ENCODE measurements at places on chromosomes 7 and 10.

- no peak for DNase-seq
Measured at GRCh38 chr7:159192013-159192412, 47.3 kb upstream of the VIPR2 start.

- DNase-seq: no peak
Measured at GRCh38 chr10:57142925-57143576, 782.0 kb upstream of the ZWINT start.

DNA sequence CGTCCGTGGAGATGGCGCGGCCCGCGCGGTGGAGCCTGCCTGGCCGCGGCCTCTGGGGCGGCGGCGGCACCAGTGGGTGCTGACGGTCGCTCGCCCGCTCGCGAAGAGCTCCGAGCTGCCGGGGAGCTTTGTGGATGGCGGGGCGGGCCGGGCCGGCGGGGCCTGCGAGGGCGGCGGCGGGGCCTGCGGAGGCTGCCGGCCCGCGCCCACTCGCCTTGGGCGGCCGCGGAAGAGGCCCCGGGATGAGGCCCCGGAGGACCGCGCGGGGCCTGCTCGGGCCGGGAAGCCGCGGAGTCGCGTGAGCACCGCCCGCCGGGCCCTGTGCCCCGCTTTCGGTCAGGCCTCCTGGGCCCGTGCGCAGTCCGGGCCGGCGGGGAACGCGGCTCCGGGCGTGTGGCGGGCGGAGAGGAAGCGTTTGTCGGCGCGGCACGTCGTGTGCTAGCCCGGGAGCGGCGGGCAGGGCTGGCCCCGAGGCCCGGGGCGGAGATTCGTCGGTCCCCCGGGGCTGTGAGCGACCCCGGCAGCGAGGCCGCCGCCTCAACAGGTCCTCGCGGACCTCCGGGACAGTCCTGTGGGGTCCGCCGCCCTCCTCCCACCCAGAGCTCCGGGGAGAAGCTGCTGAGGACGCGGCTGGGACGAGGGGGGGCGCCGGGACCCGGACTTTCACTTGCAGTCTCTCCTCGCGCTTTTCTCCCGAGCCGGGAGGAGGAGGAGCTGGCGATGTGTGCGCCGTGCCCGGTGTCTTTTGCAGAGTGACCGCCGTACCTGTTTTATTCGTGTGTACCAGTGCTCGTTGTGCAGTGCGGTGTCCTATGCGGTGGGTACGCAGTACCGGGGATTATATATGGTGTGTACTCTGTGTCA is 578 bp downstream of the ZMYND11 start:
- peak; percentile 65 for DNase-seq

- DNase-seq: no peak
Measured at GRCh38 chr10:76034353-76035205, 603.2 kb downstream of the LRMDA start.

DNA sequence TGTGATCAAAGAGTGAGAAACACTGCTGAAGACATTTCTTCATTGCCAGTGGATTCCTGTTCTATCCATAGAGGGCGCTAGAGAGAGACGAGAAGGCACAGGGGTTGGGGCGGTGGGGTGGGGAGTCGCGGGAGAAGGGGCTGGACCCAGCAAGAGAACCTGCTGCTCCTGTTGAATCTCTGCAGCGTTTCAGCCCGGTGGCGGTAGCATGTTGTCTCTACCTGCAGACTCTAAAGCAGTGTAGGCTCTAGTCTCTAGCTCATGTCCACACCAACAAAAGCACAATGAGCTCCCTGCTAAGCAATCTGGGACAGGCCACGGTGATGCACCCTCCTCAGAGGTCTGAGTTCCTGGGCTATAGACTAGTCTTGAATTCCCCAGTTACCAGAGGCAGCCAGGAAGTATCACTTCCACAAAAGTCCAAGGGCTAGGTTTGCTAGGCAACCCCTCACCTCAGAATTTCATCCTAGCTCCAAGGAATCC is 167.7 kb downstream of the DGKB start:
- no peak for DNase-seq

- DNase-seq: no peak
Measured at GRCh38 chr7:111499027-111499426, 63.3 kb downstream of the IMMP2L start.

DNA sequence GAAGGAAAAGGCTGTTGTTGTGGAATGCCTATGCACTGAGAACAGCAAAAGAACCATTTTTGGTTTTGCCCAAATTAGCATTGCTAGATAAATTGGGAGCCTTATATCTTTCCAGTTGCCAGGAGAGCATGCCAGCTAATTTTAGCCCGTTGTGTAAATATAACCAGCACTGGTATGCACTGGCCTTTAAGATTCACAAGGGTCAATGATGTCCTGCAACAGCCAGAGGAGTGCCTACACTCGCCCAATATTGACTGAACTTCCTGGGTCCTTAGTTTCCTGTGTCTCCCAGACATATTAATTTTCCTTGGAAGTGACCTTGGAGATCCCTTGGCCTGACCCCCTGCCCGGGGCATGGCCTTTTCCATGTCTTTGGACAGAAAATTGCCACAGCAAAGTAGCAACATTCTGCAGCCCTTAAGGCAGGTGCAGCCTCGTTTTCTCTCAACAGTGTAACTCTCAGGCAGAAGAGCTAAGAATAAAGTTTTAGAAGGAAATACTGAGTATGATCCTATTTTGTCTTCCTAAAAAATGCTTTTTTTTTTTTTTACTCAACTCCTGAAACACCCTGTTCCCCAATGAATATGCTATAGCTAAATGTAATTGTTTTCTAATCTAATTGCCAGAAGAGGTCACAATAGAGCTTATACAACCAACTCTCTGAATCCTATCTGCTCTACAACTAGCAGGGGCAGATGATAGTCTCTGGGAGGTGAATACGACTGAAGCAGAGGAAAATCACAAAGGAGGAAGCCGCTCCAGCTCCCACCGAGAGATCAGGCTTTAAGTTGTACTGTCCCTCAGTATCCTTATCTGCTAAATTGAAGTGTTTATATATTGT is 131.9 kb upstream of the PCGF5 start:
- peak; percentile 38 for DNase-seq

DNA sequence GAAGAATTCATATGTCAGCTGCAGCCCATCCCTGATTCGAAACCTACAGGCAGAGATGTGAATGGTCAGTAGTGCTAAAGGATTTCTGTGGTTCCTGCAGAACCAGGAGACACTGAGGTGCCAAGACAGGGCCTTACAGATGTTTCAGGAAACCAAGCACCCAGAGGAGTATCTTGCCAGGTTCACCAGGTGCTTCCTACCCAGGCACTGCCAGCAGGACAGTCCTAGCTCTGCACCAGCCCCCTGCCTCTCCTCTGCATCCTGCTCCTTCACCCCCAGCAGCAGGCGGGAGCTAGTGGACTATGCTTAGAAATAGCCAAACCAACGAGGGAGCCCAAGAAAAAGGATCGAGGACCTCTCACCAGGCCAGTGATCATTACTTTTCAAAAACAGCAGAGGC is 4.2 kb upstream of the IKZF1 start:
- no peak for DNase-seq

DNA sequence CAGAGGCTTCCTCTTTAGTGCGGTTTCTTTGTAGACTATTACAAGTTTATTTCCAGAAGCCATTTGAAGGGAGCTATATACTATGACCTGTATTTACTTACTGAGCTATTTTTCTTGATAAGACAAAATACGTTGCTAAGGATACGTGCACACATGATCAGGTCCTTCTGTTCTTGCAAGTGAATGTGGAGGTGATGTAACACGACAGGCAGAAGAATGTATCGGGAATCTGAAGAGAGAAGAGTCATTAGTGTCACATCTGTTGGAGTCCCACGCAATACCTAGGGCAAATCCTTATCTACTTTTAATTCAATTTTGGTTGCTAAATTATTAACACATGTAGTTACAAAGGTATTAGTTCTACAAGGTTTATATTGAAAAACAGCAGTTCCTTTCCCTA is 284.6 kb upstream of the IMMP2L start:
- DNase-seq: no peak

DNA sequence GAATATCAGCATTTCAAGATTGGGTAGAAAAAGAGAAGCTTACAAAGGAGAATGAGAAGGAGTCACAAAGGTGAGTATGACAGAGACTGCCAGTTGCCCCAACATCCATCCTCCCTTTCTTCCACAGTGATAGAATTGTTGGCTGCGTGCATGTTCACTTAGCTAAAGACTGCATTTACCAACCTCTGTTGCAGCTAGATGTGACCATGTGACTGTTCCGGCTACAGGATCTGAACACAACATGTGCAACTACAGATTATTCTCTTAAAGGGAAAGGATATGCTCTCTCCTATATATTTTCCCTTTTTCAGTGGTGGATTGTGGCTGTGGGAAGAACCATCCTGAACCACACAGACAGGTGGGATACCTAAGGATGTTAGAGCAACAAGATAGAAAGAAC is 60.5 kb upstream of the ZNRF2 start:
- DNase-seq: no peak

DNA sequence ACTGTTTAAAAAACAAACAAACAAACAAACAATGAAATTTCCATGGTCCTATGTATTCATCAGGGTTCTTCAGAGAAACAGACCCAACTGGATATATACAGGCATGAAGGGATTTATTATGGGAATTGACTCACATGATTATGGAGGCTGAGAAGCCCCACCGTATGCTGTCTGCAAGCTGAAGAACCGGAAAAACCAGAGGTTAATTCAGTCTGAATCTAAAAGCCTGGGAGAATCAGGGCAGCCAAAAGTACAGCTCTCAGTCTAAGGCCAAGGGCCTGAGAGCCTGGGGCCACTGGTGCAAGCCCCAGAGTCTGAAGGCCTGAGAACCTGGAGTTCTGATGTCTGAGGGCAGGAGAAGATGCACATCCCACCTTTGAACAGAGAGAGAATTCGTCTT is 163.5 kb downstream of the MDFIC start:
- no peak for DNase-seq

DNA sequence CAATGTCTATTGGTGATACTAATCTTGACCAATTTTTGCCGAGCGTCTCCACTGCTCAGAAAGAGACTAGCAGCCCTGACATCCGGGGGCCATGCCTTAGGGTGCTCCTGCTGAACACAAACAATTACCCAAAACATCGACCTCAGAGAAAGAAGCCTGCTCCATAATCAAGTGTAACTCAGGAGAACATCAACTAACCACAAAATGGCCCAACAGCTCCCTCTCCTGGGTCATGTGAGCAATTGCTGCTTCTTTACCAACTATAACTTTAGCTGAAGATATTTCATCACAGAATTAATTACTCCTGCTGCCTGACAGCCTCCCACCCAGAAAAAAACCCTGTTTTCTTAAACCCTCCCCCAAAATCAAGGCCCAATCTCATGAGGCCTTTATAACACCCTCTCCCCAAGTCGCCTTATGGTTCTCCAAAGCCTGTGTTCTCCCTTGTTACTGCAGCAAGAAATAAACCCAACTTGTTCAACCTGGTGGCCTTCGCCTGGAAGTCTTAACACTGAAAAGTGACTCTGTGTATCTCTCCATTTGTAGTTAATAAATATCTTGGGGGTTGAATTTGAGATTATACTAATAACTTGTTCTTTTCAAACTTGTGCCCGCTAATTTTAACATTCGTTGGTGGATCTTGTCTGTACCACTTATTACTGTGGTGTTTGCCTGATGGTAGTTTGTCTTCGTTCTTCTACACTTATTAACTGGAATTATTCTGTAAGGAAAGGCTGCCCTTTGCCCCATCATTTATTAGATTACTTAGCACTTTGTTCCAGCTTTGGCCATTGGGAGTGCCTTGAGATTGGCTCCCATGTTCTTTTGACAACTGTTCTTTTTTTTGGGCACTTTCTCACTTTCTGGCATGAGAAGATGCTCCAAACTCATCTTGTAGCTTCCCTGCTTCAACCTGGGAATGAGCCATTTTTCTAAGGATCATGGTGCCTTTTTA is 21.2 kb upstream of the RAMP3 start:
- peak; percentile 78 for DNase-seq

DNA sequence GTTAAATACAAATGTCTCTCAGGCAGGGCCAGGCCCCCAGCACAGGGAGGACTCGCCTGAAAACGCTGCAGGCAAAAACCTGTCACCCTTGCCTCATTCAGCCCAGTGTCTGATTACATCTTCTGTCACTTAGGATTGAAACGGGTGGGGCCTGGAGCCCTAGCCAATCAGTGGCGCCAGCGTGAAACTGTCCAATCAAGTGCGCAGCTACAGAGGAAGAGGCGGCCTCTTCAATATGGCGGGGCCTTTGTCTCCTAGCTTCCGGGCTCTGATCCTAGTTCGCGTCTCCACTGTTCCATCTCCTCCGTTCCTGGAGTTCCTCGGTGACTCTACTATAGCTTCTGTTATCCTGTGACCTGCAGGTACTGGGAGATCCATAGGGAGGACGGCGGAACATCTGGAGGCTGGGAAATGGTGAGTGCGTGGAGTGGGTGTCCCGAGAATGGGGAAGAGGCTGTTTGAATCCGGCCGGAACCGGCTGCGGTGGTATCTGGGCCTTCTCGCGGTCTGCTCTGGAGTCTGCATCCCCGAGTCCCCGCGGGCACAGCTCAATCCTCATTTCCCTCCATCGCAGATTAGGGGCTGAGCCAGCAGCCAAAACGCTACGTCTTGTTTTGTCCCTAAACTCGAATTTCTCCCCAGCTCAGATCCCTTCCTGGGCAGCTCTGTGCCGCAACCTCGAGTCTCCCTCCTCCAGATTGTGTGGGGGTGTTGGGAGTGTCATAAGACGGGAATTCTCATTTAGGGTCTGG is at the start of gene ZNF736:
TSS of gene ZNF736 (plus strand) at position 222 of the 752 bp plus-strand sequence. CDS start at position 412, 190 bp downstream.
- DNase-seq: peak; percentile 93

- DNase-seq: no peak
Measured at GRCh38 chr10:130742941-130743675, 568.4 kb downstream of the TCERG1L start.

Measured in CD4-positive, alpha-beta T cell treated with Interleukin-21 for 1 hour (primary cell).